ENCODE measurements at places on chromosomes 6 and 20.

- no peak for DNase-seq
- H3K4me3 ChIP-seq = no peak overlapping the region
- no peak overlapping the region for H3K27ac ChIP-seq
- no peaks in the 10 kb centered on the region for H3K27me3 ChIP-seq
- peaks cover 42% of the 10 kb centered on the region for H3K36me3 ChIP-seq
Measured at GRCh38 chr20:45426320-45427016, 10.5 kb downstream of the PIGT start.

DNA sequence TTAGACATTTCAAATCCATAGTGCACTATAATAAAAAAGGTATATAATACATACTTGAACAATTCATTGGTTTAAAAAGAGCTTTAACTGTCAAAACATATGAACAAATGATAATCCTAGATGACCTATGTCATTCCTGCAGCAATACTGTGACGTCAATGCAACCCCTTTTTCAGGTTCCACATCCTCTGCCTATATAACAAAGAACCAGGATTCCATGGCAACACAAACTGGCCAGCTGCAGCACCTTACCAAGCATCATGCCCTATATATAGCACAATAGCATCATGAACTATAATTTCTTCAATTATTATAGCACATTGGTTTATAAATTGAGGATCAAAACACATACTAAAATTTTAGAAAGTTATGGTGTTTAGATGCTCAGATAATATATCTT is 578 bp upstream of the PTCHD4 start:
- no peak for DNase-seq
- no peaks in the 10 kb centered on the region for H3K36me3 ChIP-seq
- no peak overlapping the region for H3K4me3 ChIP-seq
- peaks cover 29% of the 10 kb centered on the region for H3K4me1 ChIP-seq

DNA sequence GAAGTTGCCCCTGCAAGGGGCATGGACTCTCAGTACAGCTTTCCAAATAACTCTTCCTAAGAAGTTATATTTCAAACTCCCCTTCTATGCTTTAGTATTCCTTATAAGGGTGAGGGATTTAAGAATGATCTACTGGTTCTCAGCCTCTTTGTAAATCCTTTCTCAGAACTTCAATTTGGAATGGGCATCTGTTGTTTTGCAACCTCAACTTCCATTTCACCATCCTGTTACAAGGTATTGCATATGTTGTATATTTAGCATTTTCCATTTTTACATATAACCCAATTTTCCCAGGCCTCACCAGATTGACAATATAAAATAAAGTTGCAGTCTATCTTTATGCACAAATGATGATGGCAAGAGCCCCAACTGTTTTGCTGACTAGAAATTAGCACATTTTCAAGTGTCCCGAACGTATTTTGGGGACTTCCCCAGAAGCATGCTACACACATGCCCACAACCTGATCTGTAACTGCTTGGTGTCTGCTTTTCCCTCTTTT is 154.9 kb upstream of the CARMIL1 start:
- no peaks in the 10 kb centered on the region for H3K36me3 ChIP-seq
- DNase-seq = no peak
- H3K4me3 ChIP-seq = no peak overlapping the region
- no peak overlapping the region for H3K27ac ChIP-seq
- H3K4me1 ChIP-seq = no peaks in the 10 kb centered on the region

DNA sequence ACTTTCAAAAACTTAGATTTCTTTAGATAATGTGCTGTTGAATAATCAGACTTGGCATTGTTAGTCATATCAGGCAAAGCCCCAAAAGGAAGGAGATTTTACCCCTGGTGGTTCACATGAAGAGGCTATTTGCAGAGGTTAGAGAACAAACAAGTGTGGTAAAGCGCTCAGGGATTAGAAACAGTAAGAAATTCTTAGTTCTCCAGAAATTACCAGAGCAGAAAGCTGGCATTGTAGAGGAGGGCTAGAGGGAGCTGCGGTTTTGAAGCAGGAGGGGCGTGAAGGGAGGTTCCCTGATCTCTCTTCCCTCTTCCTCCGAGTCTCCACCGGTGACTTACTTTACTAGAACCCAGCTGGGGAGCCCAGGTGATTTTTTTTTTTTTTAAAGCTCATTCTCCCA is 10.2 kb downstream of the MYO6 start:
- no peak for DNase-seq
- H3K27ac ChIP-seq = no peak overlapping the region
- no peak overlapping the region for H3K4me3 ChIP-seq
- H3K4me1 ChIP-seq = no peaks in the 10 kb centered on the region

- H3K4me3 ChIP-seq = no peak overlapping the region
- DNase-seq = no peak
Measured at GRCh38 chr6:32382757-32383420, 11.2 kb upstream of the TSBP1 start.

DNA sequence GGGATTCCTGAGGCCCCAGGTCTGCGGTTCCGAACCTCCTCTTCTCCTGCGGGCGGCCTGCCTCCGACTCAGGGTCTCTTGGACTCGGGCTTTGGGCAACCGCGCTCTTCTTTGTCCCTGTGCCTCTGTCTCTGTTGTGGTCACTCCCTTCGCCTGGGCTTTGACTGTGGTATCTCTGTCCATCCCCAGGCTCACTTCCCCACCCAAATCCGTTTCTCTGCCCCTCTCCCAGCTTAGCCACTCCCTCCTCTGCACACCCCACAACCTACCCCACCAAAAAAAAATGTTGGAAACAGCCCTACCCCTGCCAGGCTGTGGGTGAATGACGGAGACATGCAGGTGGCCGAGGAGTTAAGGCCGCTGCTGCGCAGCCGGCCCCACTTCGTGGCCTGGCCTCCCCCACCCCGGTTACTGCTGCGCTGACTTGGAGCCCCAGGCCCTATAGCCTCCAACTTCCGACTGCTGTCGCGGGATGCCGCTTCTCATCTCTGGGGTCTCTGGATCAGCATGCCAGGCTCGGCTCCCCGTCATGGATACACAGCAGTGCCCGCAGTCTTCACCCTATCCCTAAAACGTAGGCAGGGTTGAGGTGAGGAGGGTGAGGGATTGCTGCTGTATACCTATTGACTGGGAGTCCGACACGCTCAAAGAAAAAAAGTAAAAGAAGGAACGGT is 2.7 kb upstream of the MAFB start:
- H3K27me3 ChIP-seq = peaks cover 31% of the 10 kb centered on the region
- H3K4me3 ChIP-seq = no peak overlapping the region
- no peaks in the 10 kb centered on the region for H3K36me3 ChIP-seq
- H3K27ac ChIP-seq = no peak overlapping the region
- no peaks in the 10 kb centered on the region for H3K4me1 ChIP-seq
- peak; percentile 80 for DNase-seq

DNA sequence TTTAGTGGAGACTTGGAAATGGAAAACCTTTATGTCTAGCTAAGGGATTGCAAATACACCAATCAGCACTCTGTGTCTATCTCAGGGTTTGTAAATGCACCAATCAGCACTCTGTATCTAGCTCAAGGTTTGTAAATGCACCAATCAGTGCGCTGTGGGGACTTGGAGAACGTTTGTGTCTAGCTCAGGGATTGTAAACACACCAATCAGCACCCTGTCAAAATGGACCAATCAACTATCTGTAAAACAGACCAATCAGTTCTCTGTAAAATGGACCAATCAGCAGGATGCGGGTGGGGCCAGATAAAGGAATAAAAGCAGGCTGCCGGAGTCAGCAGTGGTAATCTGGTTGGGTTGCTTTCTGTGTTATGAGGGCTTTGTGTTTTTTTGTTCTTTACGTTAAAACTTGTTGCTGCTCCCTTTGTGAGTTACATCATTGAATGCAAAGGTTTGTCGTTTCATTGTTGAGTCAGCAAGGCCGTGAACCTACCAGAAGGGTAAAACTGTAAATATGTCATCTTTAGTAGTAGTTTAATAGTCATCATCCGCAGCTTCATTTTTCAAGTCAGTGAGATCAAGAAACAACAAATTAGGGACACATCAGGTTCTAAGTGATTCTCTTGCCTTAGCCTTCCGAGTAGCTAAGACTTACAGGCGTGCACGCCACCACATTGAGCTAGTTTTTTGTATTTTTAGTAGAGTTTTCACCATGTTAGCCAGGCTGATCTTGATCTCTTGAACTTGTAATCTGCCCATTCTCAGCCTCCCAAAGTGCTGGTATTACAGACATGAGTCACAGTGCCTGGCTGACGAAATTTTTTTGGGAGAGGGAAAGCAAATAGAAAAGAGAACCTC is 22.7 kb upstream of the NUP153 start:
- no peaks in the 10 kb centered on the region for H3K36me3 ChIP-seq
- H3K4me3 ChIP-seq = no peak overlapping the region
- H3K27me3 ChIP-seq = no peaks in the 10 kb centered on the region
- H3K4me1 ChIP-seq = peaks cover 9% of the 10 kb centered on the region
- no peak overlapping the region for H3K27ac ChIP-seq

GRCh38 chr20:9831032-9831431 is 7.8 kb downstream of the PAK5 start:
- no peak overlapping the region for H3K27ac ChIP-seq
- H3K36me3 ChIP-seq = no peaks in the 10 kb centered on the region
- H3K4me3 ChIP-seq = no peak overlapping the region
- H3K27me3 ChIP-seq = peaks cover 13% of the 10 kb centered on the region
- no peaks in the 10 kb centered on the region for H3K4me1 ChIP-seq

- H3K27ac ChIP-seq = no peak overlapping the region
- H3K4me3 ChIP-seq = no peak overlapping the region
- no peaks in the 10 kb centered on the region for H3K27me3 ChIP-seq
- H3K4me1 ChIP-seq = no peaks in the 10 kb centered on the region
Measured at GRCh38 chr6:144315981-144316861, 31.1 kb downstream of the UTRN start.

GRCh38 chr20:1790386-1790785 is 104.8 kb upstream of the SIRPA start:
- no peak overlapping the region for H3K4me3 ChIP-seq
- no peaks in the 10 kb centered on the region for H3K27me3 ChIP-seq
- H3K4me1 ChIP-seq = no peaks in the 10 kb centered on the region
- H3K36me3 ChIP-seq = no peaks in the 10 kb centered on the region

DNA sequence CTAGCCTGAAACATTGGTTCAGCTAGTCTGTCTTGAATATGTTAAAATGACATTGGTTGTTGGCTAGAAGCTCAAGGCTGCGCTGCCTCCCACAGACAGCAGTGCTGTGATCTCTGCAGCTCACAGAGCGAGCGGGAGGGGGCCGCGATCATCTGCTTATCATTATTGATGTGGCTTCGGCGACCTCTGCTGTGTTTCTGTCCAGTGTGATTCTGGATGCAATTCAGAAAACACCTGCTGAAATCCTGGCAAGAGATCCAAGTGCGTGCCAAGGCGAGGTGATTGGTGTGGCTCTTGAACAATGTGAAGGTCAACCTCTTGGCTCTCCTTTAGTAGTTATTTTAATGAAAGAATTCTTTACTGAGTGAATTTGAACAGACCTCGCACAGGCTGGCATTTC is 142.3 kb upstream of the SASH1 start:
- H3K4me3 ChIP-seq = no peak overlapping the region
- no peaks in the 10 kb centered on the region for H3K36me3 ChIP-seq
- H3K4me1 ChIP-seq = no peaks in the 10 kb centered on the region
- DNase-seq = no peak
- H3K27me3 ChIP-seq = no peaks in the 10 kb centered on the region

DNA sequence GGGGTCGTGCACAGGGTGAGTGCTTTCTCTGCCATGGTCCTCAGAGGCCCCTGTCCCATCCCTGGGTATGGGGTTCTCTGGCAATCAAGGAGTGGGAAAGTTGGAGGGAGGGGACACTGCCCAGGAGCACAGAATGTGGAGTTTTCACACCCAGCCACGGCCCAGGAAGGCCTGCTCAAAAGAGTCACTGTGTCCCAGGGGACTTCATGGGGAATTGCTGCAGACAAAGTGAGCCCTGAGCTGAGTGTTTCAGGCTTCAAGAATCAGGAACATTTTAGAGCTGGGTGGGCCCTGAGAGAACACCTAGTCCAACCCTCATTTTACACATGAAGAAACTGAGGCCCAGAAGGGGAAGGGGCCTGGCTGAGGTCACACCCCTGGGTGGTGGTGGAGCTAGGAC is 5.7 kb downstream of the MAPK13 start:
- H3K4me3 ChIP-seq = no peak overlapping the region
- H3K27me3 ChIP-seq = no peaks in the 10 kb centered on the region
- no peak overlapping the region for H3K27ac ChIP-seq
- H3K4me1 ChIP-seq = peaks cover 9% of the 10 kb centered on the region
- H3K36me3 ChIP-seq = peaks cover 81% of the 10 kb centered on the region

GRCh38 chr20:63409066-63409833 is 48.1 kb upstream of the CHRNA4 start:
- H3K27me3 ChIP-seq = peaks cover 18% of the 10 kb centered on the region
- no peaks in the 10 kb centered on the region for H3K4me1 ChIP-seq
- no peak overlapping the region for H3K4me3 ChIP-seq
- peak; percentile 77 for DNase-seq

DNA sequence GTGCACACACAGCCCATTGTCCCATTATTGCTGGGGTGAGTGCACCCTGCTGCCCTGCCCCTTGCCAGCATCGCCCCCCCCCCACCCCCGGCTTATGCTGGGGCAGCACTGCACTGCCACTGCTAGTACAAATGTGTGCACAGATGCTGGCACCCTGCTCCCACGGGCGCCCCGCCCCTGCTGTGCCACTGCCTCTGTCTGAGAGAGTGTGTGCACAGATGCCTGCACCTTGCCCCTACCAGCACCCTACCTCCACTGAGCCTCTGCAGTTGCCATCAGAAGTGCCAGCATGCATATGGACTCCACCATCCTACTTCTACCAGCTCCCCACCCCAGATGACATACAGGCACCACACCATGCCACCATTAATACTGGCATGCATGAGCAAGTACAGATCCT is 454.6 kb upstream of the KHDRBS2 start:
- no peaks in the 10 kb centered on the region for H3K4me1 ChIP-seq
- H3K4me3 ChIP-seq = no peak overlapping the region
- H3K27ac ChIP-seq = no peak overlapping the region
- no peaks in the 10 kb centered on the region for H3K36me3 ChIP-seq

DNA sequence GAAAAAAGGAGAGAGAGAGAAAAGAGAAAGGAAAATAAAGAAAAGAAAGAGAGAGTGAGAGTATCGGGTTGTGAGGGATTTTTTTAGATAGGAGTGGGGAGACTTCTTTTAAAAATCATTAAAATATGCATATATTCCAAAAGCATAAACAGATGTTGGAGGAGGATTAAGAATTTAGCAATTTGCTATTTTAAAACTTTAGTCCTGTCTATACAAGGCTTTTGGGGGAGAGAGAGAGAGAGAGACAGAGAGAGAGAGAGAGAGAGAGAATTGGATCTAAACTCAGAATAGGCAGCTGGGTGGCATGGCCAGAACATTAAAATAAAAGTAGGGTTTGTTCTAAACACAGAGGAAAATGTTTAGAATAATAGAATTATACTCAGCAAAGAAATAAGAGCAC is 72.1 kb downstream of the SOD2 start:
- H3K27ac ChIP-seq = no peak overlapping the region
- H3K27me3 ChIP-seq = peaks cover 3% of the 10 kb centered on the region
- no peaks in the 10 kb centered on the region for H3K36me3 ChIP-seq
- no peaks in the 10 kb centered on the region for H3K4me1 ChIP-seq
- no peak overlapping the region for H3K4me3 ChIP-seq

DNA sequence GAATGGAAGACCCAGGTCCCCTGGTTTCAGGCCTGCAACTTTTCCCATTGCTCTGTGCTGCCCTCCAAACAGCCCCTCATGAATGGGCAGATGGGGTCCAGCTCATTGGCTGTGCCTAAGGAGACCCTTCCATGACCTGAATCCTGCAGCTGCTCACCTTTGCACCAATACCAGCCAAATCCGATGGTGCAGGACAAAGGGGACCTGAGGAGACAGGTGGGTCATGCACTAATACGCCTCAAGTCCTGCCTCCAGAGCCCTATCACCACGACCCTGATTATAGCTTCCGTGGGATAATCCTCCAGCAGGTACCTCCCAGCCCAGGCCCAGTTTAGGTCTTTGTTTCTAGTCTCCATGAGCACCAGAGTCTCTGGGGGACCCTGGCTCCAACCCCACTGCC is 16.8 kb downstream of the TREM1 start:
- H3K27ac ChIP-seq = no peak overlapping the region
- H3K4me3 ChIP-seq = no peak overlapping the region
- no peak for DNase-seq
- no peaks in the 10 kb centered on the region for H3K4me1 ChIP-seq
